ENCODE measurements at places on chromosomes 3 and 15.

DNA sequence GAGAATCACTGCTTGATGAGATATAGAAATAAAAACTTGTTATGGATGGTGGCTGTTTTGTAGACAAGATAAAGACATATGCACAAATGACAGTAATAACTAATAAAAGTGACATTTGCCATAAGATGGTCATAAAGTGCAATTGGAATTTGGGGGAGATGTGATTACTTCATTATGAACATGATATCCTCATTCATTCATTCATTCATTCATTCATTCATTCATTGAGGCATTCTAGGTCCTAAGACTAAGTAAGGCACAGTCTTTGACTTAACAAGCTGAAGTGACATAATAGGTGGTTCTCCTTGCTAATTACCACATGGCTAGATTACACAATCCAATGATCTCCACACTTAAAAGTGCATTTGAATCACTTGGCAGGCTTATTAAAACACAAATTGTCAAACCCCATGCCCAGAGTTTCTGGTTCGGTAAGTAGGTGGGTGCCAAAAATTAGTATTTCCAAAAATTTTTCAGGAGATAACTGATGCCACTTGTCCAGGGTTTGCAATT lies 18.9 kb downstream of the RAP2B start:
- DNase-seq = no peak

- no peak for DNase-seq
Observed at GRCh38 chr3:156409694-156410093, 145.2 kb downstream of the SSR3 start.

GRCh38 chr3:132006605-132007204 lies 28.1 kb downstream of the CPNE4 start:
- no peak for DNase-seq

- no peak for DNase-seq
Observed at GRCh38 chr3:119538772-119539171, 20.6 kb downstream of the CD80 start.

DNA sequence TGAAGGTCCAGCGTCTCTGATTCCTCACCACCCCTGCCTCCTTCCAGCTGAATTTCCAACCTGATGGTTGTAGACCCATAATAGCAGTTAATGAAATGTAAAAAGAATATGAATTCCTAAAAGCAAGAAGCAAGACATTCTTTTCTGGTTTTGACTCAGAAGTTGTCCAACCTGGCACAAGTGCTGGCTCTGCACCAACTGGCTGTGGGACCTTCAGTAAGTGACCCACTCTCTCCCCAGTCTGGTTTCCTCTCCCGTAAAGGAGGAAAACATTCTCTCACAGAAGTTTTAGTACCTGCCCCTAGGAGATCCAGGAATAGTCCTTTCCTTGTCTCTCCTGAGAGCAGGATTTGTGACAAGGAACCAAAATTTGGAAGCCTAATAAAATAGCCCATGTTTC lies 236.9 kb upstream of the TRIM42 start:
- DNase-seq = peak; percentile 59

DNA sequence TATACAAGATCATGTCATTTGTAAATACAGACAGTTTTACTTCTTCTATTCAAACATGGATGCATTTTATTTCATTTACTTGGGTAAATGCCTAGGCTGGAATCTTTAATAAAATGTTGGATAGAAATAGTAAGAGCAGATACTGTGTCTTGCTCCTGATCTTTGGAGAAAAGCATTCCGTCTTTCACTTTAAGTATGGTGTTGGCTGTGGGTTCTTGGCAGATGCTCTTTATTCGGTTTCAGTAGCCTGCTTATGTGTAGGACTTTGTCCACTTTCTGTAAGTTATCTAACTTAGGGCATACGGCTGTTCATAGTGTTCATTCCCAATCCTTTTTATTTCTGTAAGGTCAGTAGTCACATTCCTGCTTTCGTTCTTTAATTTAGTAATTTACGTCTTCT lies 303.0 kb downstream of the ADAMTS17 start:
- DNase-seq = no peak

GRCh38 chr15:98718426-98719136 lies 70.2 kb downstream of the IGF1R start:
- no peak for DNase-seq

DNA sequence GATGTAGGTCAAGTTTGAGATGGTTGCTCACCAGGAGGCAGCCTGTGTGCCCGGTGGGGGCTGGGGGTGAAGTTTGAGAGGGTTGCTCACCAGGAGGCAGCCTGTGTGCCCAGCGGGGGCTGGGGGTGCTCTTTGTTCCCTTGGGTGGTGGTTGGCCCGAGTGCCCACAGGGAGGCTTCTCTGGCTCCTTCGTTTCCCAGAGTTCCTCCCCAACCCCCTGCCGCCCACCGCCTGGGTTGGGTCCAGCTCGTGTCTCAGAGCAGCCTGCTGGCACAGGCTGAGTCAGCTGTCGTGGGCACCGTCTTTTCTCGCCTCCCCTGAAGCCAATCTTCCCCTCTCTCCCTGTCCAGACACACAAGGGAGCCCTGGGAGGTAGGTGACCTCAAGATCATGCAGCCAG lies 3.1 kb downstream of the APBA2 start:
- DNase-seq = no peak

GRCh38 chr3:110758208-110758607 lies 313.4 kb upstream of the NECTIN3 start:
- DNase-seq = no peak

- no peak for DNase-seq
Observed at GRCh38 chr15:48888191-48888590, 10.3 kb downstream of the EID1 start.

DNA sequence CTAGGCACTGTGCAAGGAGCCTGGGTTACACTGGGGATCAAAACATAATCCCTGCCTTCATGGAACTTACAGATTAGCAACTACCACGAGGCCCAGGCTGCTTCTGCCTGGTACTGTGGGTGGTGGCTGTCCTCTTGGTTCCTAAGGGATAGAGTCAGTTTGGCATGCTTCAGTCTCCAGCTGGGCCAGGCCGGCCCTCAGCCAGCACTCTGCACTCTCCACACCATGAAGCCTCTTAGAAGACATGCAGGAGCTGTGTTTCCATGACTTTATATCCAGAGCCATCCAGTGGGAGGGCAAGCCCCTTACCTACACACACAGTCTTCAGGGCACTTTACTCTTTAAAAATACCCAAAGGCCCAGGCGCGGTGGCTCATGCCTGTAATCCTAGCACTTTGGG lies 54.4 kb downstream of the ATP1B3 start:
- no peak for DNase-seq

GRCh38 chr3:24195504-24196230 lies 250.6 kb downstream of the NR1D2 start:
- no peak for DNase-seq

GRCh38 chr15:51499379-51499976 lies 123.1 kb downstream of the DMXL2 start:
- no peak for DNase-seq

GRCh38 chr3:196677931-196678330 lies 34.1 kb downstream of the CEP19 start:
- no peak for DNase-seq

DNA sequence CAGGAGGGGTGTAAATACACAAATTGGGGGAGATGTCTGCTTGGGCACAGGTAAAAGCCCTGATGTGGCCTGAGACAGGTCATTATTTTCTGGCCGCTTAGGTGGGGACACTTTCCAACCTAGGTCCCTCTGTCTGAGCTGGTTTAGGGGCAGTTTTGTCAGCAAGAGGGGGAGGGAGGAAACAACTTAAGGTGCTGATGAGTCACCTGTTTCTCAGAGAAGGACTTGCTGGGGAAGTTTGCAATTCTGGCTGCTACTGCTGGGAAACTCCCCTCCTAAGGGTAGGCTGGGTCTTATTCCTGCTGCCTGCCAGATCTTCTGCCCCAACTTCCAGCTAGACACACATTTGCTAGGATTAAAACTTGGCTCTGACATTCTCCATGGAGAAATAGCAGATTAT lies 4.8 kb upstream of the RHOV start:
- no peak for DNase-seq

GRCh38 chr3:61638741-61639140 lies 77.4 kb downstream of the PTPRG start:
- no peak for DNase-seq

DNA sequence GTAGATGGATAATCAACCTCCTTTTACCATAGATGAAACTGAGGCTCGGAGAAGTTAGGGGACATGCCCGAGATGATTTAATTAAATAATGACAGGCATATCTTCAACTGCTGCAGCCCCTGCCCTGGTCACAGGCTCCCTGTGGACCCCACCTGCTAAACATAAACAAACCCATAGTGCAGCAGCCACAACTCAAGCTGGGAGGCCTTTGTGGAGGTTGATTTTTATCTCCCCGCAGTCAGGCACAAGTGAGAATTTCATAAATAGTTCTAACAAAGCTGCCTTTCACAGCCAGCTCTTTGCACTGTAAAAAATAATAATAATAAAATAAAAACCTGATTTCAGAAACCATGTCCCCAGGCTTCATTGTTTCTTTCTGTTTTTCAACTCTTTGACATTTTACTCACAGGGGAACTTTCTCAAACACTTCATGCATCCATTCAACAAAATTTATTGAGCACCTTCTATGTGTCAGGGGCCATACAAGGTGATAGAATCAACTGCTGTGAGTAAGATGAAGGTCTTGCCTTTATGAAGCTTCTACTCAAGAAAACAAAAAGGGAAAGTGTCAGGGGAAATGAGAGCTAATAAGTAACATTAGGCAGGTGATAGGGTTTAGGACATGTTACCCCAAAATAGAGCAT lies 393.6 kb upstream of the PROK2 start:
- DNase-seq = no peak

DNA sequence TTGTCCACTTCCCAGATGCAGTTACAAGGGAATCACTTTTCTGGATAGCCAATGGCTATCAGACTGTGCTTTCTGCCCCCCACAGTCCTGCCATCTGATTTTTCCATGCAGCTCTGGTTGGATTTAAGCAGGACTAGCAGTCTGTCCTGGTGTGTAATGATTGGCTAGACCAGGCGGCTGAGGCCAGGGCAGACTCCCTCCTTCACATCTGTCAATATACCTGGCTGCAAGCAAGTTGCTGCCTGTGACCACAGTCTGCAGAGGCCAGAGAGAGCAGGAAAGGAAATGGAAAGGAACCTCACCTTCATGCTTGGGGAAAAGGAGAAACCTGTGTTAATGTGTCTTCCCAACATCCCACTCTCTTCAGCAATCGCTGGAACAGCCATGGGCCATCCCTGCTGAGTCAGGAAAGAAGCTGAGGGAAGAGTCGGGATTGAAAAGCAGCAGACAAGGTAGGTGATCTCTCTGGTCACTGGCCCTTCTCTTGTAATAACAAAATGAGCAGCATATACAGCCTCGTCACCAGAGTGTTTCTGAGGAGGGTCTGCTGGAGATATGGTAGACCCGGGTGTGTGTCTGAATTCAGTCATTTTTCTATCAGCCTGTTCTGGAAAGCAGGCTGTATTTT lies 126.7 kb upstream of the PHLDB2 start:
- no peak for DNase-seq

GRCh38 chr15:69810431-69811354 lies 287.0 kb downstream of the TLE3 start:
- peak; percentile 53 for DNase-seq

- no peak for DNase-seq
Observed at GRCh38 chr3:157844800-157845565, 261.2 kb downstream of the SHOX2 start.

DNA sequence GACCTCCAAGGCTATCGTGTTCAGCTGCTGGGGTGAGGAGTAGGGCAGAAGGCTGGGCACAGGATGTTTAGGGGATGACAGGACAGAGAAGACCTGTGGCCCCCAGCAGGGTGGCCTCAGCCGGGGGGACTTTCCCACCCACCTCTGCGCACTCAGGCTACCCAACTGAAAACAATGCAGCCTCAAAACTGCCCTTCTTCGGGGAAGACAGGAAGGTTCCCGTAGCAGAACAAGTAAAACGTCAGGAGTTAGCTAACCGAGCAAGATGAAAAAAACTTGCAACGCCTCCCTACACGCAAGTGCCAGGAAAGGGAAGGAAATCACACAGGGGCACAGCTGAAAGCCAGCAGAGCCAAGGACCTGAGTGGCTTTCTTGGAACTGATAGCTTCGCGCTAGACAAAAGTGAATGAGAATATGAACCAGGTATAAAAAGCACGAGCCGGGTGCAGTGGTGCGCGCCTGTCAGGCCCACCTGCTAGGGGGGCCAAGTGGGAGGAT lies 38.4 kb upstream of the FURIN start:
- no peak for DNase-seq

- DNase-seq = no peak
Observed at GRCh38 chr15:36807134-36807764, 227.8 kb downstream of the CDIN1 start.

- DNase-seq = no peak
Observed at GRCh38 chr3:55797084-55797483, 310.0 kb upstream of the WNT5A start.

- peak; percentile 78 for DNase-seq
Observed at GRCh38 chr3:39260957-39261356, 18.9 kb downstream of the CX3CR1 start.

GRCh38 chr3:81545572-81545971 lies 215.9 kb downstream of the GBE1 start:
- no peak for DNase-seq

DNA sequence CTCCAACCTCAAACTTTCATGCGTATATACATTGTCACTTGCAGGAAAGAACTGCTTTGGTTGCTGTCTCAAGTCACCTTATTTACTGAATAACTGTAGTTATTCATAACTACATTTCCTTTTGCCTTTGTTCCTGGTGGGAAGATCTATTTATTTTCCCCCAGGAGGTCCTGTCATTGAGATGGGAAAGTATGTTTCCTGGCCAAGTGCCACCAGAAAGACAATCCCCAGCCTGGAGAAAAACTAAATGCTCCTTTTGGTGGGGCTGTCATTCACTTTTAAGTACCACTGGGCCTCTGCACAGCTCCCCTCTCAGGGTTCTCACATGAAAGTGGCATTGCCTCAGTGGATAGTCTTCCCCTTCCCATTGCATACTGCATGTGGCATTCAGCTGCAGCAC lies 59.8 kb downstream of the LRRC3B start:
- DNase-seq = no peak

DNA sequence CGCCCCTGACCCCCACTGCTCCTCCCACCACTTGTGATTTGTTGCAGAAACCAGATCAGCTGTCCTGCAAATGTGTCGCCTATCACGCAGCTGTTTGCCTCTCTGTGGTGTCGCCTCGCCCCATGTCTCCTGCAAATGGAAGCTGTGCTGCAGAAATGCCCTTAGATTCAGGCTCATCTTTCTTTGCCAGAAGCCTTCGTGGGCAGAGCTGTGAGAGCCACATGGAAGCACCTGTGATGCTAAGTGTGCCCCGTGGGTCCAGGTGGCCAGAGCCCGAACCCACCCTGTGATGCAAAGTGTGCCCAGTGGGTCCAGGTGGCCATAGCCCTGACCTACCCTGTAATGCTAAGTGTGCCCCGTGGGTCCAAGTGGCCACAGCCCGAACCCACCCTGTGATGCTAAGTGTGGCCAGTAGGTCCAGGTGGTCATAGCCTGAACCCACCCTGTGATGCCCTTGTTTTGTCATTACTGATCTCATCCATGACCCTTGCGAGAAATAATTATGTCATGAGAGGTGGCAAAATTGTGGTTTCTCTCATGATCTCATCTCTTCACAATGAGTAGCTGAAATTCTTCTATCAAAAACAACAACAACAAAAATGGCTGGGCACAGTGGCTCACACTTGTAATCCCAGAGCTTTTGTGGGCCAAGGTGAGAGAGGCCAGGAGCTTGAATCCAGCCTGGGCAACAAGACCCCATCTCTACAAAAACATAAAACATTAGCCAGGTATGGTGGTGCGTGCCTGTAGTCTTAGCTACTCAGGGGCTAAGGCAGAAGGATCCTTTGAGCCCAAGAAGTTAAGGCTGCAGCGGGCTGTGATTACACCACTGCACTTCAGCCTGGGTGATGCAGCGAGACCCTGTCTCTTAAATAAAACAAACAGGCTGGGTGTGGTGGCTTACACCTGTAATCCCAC lies 187.4 kb downstream of the GOLGA6L6 start:
- DNase-seq = no peak
